Endodermal cell (in vitro differentiated cells): ENCODE measurements at places on chromosomes 7 and 10.

DNA sequence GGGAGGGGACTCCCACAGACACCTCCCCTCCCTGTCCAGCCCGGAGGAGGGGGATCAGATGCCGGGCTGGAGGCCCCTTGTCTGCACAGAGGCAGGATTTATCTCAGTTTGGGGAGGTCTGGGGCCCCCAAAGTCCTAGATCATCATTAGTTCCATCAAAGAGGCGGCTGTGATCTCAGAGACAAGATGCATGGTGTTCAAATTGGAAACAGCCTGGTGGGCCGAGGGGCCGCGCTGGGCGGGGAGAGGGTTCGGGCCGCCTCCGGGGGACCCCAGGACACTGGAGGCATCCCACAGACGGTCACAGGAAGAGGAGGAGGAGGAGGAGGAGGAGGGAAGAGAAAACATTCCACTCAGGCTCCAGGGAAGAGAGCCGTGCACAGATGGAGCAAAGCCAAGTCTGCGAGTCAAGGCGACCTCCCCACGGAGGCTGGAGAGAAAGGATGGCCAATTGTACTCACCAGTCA, 69.5 kb upstream of the CUX1 start:
- no peak overlapping the region for H3K4me3 ChIP-seq
- no peak for DNase-seq
- no peaks in the 10 kb centered on the region for H3K27me3 ChIP-seq
- no peaks in the 10 kb centered on the region for H3K4me1 ChIP-seq
- no peaks in the 10 kb centered on the region for H3K36me3 ChIP-seq

- no peak overlapping the region for H3K27ac ChIP-seq
- H3K36me3 ChIP-seq: no peaks in the 10 kb centered on the region
These were observed 2.2 kb upstream of the VSTM4 start for GRCh38 chr10:49117376-49118070.

- H3K27me3 ChIP-seq: peaks cover 25% of the 10 kb centered on the region
- H3K4me1 ChIP-seq: peaks cover 4% of the 10 kb centered on the region
- H3K36me3 ChIP-seq: peaks cover 19% of the 10 kb centered on the region
- no peak overlapping the region for H3K4me3 ChIP-seq
These were observed 17.5 kb downstream of the PLXNA4 start for GRCh38 chr7:132558815-132559214.

- peak overlapping the region; percentile 94 for H3K4me3 ChIP-seq
- H3K27ac ChIP-seq: no peak overlapping the region
- DNase-seq: peak; percentile 71
- H3K27me3 ChIP-seq: peaks cover 56% of the 10 kb centered on the region
These were observed 3.2 kb downstream of the SFMBT2 start for GRCh38 chr10:7407368-7408290.

DNA sequence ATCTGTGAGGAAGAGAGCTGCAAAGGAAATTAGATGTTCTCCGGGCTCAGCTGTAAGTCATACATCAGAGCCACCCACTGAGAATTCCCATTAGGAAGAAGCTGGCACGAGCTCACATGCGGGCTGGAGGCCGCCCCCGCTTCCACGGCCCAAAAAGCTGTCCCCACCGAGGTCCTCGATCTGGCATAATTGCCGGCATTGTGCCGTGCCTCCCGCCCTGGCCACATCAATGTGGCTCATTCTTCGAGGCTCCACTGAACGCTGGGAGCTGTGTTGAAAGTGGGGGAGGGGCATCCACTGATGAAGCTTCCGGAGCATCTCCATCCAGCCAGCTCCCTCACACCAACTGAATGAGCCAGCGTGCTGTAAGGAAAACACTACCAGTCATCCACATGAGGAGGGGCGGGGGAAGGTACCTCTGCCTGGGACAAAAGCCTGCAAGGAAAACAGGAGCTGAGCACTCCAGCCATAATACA, 173.1 kb downstream of the PTPRN2 start:
- peak; percentile 43 for DNase-seq
- H3K36me3 ChIP-seq: no peaks in the 10 kb centered on the region
- H3K27me3 ChIP-seq: no peaks in the 10 kb centered on the region
- H3K4me1 ChIP-seq: no peaks in the 10 kb centered on the region
- H3K27ac ChIP-seq: no peak overlapping the region
- H3K4me3 ChIP-seq: no peak overlapping the region

GRCh38 chr7:20395104-20395503, 64.4 kb downstream of the ITGB8 start:
- no peaks in the 10 kb centered on the region for H3K27me3 ChIP-seq
- H3K27ac ChIP-seq: no peak overlapping the region
- no peak overlapping the region for H3K4me3 ChIP-seq

- H3K27ac ChIP-seq: no peak overlapping the region
- no peaks in the 10 kb centered on the region for H3K4me1 ChIP-seq
- DNase-seq: no peak
- H3K4me3 ChIP-seq: no peak overlapping the region
- H3K36me3 ChIP-seq: no peaks in the 10 kb centered on the region
These were observed 63.5 kb downstream of the ADAM12 start for GRCh38 chr10:126324826-126325225.

DNA sequence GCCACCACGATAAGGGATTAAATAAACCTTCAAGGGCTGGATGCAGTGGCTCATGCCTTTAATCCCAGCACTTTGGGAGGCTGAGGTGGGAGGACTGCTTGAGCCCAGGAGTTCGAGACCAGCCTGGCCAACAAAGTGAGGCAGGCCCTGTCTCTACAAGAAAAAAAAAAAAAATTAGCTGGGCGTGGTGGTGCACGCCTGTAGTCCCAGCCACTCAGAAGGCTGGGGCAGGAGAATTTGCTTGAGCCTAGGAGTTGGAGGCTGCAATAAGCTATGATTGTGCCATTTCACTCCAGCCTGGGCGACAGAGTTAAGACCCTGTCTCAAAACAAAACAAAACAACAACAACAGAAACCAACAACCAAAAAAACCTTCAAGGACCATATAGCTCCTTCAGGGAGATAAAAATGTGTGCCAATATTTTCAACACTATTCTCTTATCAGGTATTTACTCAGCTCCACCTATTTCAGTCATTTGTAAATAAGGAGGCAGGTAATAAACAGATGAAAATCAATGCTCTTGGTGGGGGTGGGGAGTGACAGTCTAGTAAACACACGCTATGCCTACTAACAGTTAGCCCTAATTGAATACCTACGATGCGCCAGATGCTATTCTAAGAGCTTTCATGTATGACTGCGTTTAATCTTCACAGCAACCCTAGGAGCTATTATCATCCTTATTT, 13.2 kb downstream of the BAIAP2L1 start:
- no peak overlapping the region for H3K27ac ChIP-seq
- no peak for DNase-seq
- peaks cover 3% of the 10 kb centered on the region for H3K4me1 ChIP-seq
- H3K36me3 ChIP-seq: no peaks in the 10 kb centered on the region
- no peaks in the 10 kb centered on the region for H3K27me3 ChIP-seq

GRCh38 chr10:43939389-43939938, 290.8 kb upstream of the ZNF32 start:
- no peaks in the 10 kb centered on the region for H3K4me1 ChIP-seq
- no peak overlapping the region for H3K27ac ChIP-seq
- no peaks in the 10 kb centered on the region for H3K27me3 ChIP-seq
- no peak overlapping the region for H3K4me3 ChIP-seq
- H3K36me3 ChIP-seq: no peaks in the 10 kb centered on the region

DNA sequence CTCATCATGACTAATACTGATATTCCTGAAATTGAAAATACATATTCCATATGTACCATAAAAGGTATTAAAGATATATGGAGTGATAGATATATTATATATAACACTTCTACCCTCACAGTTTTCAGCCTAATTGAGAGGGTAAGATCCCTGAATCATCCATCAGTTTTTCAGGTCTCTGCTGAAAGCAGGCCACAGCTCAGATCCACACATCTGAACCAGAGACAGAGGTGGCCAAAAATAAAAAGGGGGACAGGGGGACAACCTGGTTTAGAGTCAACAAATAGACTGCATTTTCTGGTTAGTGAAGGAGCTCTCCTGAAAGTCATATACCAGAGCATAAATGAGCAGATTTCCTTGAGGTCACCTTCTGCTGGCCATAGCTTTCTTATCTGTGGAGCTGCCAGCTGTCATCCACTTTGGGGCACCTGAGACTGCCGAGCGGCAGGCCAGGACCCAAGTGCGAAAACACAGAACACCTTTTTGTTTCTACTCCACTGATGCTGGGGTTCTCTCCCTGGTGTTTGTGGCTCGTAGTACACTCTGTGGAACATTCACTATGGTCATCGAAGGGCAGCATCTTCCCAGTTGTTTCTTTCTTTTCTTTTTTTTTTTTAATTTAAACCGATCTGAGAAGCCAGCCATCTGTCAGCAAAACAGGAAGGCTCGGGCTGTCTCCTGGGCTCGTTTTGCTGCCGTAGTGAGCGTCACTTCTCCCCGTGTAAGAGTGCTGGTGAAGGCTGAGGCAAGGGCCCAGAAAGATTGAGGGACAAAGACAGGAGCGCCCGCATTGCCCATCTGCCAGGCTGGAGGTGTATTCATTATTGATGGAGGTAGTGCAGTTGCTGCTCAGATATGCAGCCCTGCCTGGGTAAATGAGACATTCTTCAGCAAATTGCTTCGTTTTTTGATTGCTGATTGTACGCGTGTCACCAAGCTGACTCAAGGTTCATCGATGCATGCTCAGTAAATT, 13.5 kb downstream of the IKZF1 start:
- no peak for DNase-seq
- no peaks in the 10 kb centered on the region for H3K27me3 ChIP-seq
- H3K4me3 ChIP-seq: no peak overlapping the region
- H3K27ac ChIP-seq: no peak overlapping the region
- H3K4me1 ChIP-seq: no peaks in the 10 kb centered on the region

GRCh38 chr7:66505531-66506451, 122.9 kb upstream of the KCTD7 start:
- H3K27ac ChIP-seq: no peak overlapping the region
- no peaks in the 10 kb centered on the region for H3K27me3 ChIP-seq
- H3K4me3 ChIP-seq: no peak overlapping the region
- no peaks in the 10 kb centered on the region for H3K4me1 ChIP-seq
- no peaks in the 10 kb centered on the region for H3K36me3 ChIP-seq

DNA sequence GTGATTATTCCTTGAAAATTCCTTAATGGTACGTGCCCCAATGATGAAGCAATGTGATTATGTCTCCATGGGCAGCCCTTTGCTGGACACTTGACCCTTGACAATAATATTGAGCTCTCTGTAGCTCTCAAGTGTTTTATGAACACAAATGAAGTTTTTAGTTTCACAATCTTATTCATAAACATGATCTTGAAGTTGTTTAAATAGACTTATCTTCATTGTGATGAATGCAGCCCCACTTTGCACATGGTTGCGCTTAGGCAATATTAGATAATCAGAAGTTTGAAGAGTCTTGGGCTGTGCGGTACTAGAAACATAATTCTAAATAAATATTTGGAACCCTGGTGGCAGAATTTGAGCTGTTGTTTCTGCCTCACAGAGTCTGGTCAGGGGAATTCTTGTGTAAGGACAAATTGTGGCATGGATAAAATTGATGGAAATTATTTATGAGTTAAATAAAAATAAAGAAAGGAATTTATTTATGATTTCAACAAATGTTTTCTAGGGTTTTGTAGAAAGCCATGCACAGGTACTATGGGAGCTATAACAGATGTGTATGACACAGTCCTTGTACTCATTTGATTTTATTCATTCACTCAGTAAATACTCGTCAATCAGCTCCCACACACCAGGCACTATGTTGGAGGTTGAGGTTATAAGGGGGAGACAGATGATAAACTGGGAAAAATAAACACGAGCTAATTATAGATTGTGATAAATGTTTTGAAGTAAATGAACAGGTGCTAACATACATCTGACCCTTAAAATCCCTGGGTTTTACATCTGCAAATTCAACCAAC, 217.9 kb downstream of the GALNT17 start:
- peaks cover 14% of the 10 kb centered on the region for H3K4me1 ChIP-seq
- peaks cover 13% of the 10 kb centered on the region for H3K36me3 ChIP-seq
- H3K27ac ChIP-seq: no peak overlapping the region

- no peak for DNase-seq
- H3K4me3 ChIP-seq: no peak overlapping the region
- no peak overlapping the region for H3K27ac ChIP-seq
- H3K4me1 ChIP-seq: peaks cover 4% of the 10 kb centered on the region
These were observed 1.8 kb downstream of the PSMG3 start for GRCh38 chr7:1567896-1568510.

DNA sequence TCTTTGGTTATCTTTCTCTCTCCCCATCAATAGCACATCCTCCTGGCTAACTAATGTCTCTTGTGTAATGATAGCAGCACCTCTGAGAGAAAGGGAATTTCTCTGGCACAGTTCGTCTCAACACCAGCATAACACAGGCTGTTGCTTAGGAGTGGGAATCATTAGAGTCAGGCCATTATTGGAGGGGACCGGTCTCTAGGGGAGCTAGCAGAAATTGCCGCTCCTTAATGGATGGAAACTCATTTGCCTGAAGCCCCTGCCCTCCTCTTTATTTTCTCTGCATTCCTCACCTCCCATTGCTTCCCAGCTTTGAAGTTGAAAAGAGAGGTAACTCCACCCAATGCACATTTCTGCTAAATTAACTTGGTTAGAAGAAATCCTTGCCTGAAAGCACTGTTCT, 11.9 kb downstream of the LRRC4 start:
- peaks cover 7% of the 10 kb centered on the region for H3K4me1 ChIP-seq
- H3K27ac ChIP-seq: peak overlapping the region; percentile 73
- H3K4me3 ChIP-seq: no peak overlapping the region
- no peaks in the 10 kb centered on the region for H3K27me3 ChIP-seq
- DNase-seq: no peak
- peaks cover 37% of the 10 kb centered on the region for H3K36me3 ChIP-seq

GRCh38 chr7:36875794-36876193, 151.5 kb upstream of the AOAH start:
- H3K27me3 ChIP-seq: no peaks in the 10 kb centered on the region
- H3K27ac ChIP-seq: no peak overlapping the region
- peak; percentile 66 for DNase-seq
- no peak overlapping the region for H3K4me3 ChIP-seq

DNA sequence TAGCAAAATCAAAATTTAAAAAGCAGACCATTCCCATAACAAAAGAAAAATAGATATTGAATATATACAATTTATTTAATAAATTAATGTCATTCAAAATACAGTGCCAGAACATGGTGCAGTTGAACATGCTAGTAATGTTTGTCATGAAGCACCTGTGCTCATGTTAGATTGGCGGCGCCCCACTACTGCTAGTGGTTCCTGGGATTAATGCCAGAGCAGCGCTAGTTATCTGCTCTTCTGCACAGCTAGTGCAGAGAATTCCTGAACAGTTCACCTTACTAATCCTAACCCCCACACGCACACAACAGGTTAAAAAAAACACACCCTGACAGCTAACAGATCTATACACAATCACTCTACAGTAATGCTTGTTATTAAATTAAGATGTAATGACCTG, 23.4 kb downstream of the KBTBD2 start:
- no peak for DNase-seq
- H3K27ac ChIP-seq: no peak overlapping the region
- H3K36me3 ChIP-seq: peaks cover 79% of the 10 kb centered on the region

DNA sequence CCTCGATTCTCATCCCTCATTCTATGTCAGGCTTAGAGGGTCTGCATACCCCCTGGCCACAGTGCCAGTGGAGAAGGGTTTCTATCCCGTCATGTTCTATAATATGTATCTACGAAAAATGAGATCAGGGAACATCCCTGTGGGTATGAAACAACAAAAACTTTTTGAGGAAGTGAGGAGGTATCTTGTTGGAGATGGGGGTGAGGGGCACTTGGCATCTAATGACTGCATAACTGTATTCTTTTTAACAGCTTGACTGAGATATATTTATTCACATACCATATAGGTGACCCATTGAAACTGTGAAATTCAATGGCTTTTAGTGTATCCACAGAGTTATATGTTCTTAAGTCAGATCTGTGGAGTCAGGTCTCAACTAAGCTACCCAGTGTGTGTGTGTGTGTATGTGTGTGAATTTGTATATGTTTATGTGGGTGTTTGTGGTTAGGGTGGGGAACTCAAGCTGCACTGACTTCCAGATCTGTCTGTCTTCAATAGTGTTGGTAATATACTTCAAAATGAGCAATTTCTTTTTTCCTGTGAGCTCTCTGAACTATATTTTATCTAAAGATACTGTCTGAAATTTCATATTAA, 528.9 kb downstream of the CNTNAP2 start:
- no peak overlapping the region for H3K27ac ChIP-seq
- no peaks in the 10 kb centered on the region for H3K36me3 ChIP-seq
- DNase-seq: no peak
- no peaks in the 10 kb centered on the region for H3K4me1 ChIP-seq
